ENCODE measurements at places on chromosomes 5 and 9.

GRCh38 chr9:92486371-92486770 lies 4.1 kb upstream of the ASPN start:
- no peak for DNase-seq

- DNase-seq: no peak
Observed at GRCh38 chr9:4327504-4328191, 27.8 kb upstream of the GLIS3 start.

- DNase-seq: no peak
Observed at GRCh38 chr5:109701252-109701651, 11.5 kb downstream of the MAN2A1 start.

DNA sequence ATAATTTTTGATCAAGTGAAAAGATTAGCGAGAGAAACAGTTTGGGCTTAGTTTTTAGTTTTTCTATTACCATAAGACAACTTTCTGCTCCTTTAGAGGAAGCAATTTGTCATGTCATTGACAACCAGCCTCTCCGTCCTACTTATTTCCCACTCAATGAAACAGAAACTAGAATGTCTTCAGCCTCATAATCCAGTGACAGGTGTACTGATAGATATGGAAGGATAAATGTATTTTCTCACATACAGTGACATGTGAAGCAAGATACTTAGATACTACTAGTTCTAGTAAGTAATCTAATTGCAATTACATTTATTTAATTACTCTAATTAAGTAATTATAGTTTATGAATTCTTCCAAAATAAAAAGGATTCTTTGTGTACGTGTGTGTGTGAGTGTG lies 429.7 kb downstream of the CDH10 start:
- no peak for DNase-seq

DNA sequence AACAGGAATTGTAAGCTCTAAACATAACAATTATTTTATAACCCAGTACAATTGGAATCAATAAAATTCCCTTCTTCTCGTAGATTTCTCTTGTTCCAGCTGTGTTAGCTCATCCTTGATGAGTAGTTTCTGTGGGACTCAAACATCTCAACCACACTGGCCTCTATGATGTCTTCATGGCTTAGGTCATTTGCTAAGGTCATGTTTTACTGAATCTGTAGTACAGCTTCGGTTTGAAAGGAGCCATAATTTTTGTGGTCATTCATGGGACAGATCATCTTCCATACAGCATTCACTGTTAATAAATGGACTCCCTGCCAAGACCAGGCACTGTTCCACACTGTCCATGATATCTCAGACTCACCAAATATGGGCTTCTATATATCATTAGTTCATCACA lies 369.0 kb upstream of the RFX3 start:
- DNase-seq: no peak

DNA sequence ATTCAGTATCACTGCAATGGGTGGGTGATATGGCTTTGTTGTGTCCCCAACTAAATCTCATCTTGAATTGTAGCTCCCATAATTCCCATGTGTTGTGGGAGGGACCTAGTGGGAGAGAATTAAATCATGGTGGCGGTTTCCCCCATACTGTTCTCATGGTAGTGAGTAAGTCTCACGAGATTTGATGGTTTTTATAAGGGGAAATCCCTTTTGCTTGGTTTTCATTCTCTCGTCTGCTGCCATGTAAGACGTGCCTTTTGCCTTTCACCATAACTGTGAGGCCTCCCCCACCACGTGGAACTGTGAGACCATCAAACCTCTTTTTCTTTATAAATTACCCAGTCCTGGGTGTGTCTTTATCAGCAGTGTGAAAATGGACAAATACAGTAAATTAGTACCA lies 9.5 kb upstream of the NANS start:
- no peak for DNase-seq

DNA sequence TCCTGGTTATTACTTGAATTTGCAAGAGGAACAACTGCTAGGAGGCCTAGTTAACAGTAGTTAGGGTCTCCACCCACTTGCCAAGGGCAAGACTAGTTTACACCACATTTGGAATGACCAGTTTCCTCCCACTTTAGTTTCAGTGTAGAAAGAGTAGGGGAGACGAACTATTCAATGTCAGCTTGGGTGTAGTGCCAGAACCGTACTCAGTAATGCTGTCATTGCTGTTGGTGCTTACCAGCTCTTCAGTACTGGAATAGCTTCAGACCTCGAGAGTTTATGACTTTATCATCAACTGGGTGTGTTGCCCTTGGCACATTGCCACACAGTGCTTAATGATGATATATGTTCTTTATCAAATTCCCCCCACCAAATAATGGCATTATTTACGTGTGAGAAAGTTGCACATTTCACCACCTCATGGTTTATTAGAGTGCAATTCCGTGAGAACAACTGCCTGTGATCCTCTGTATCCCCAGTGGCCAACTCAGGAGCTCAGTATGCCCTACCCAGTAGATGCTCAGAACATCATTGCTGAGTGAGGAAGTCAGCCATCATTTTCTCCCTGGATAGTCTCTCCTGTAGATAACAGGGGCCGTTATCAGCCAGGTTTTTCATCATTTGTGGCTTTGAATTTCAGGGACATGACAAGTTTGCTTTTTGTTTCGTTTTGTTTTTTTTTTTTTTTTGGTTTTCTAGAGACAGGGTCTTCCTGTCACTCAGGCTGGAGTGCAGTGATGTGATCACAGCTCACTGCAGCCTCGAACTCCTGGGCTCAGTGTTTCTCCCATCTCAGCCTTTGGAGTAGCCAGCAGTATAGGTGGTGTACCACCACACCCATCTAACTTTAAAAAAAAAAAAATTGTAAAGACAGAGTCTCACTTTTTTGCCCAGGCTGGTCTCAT lies 67.3 kb downstream of the DOCK8 start:
- no peak for DNase-seq

- DNase-seq: no peak
Observed at GRCh38 chr9:136726631-136727191, 14.3 kb downstream of the DIPK1B start.

DNA sequence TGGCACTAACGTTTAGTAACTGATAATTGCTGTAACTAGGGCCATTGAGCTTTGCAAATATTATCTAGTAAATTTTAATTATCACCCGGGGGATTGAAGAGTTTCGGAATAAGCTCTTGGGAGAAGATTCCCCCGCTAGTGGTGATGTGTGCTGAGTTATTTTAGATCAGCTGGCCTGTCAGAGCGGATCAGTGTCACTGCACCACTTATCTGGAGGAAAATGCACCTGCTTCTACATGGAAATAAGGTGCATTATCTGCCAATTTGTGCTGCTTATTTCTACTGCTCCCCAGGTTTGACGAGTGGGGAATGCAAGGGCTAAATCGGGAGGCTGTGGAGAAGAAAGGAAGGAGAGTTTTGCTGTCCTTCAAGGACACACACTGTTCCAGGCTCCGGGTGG lies 518.6 kb downstream of the TLE4 start:
- no peak for DNase-seq

- DNase-seq: no peak
Observed at GRCh38 chr9:89080193-89080592, 88.9 kb downstream of the S1PR3 start.

DNA sequence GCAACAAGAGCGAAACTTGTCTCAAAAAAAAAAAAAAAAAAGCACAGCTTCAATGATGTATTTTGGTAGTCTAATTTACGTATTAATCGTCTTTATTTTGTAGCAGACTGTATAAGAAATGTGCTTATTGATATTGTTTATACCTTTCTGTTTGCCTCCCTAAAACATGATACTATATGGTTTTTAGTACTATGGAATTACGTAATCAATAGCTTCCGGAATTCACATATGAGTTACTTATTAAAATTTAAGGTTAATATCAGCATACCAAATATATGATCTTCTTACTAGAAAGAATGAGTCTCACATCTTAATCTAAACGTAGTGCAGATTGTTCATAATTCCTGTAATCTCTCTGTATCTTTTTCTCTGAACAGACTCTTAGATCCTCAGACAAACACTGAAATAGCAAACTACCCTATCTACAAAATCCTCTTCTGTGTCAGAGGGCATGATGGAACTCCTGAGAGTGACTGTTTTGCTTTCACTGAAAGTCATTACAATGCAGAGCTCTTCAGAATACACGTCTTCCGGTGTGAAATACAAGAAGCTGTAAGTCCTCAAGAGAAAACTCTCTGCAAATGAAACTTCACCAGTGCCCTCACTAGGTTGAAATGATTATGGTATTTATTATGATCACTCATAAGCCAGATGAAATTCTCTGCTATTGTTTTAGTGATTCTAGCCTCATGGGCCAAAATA lies 44.4 kb upstream of the GPR21 start:
- no peak for DNase-seq

GRCh38 chr9:129474740-129475404 lies 146.0 kb downstream of the C9orf50 start:
- no peak for DNase-seq

DNA sequence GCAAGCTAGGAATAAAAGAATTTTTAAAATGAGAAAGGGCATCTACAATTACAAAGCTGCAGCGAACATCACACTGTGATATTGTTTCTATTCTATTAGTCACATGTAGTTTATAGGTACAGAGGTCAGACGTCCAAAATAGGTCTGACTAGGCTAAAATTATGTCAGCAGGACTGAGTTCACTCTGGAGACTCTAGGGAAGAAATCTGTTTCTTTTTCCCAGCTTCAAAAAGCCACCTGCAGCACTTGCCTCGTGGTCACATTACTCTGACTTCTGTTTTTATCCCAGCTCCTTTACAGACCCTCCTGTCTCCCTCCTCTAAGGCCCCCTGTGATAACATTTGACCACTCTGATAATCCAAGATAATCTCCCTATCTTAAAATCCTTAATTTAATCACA lies 5.1 kb upstream of the CKS2 start:
- DNase-seq: no peak

DNA sequence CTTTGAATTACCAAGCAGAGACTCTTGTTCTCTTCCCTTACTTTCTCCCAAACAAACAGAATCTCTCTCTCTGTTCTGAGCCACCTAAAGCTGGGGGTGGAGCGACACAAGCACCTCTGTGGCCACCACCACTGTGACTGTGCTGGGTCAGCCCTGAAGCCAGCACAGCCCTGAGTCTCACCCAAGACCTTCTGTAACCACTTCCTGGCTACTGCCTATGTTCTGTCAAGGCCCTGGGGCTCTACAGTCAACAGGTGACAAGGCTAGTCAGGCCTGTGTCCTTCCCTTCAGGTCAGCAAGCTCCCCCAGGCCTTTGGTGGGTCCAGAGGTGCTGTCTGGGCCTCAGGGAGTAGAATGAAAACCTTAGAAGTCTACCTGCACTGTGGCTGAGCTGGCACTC lies 26.1 kb upstream of the SLC28A3 start:
- DNase-seq: no peak

GRCh38 chr9:89880721-89881120 lies 275.9 kb downstream of the GADD45G start:
- DNase-seq: no peak

- no peak for DNase-seq
Observed at GRCh38 chr9:128026773-128027541, 40.2 kb downstream of the NAIF1 start.

DNA sequence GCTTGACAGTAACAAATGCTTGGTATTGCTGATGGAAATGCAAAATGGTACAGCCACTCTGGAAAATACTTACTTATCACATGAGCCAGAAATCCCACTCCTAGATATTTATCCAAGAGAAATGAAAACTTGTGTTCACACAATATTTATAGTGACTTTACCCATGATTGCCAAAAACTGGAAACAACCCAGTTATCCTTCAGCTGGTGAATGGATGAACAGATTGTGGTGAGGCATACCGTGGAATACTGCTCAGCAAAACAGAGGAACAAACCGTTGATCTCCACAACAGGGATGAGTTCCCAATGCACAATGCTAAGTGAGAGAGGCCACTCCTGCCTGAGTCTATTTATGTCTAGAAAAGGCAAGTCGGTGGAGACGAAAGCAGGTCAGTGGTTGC lies 40.5 kb upstream of the LRRC14B start:
- DNase-seq: no peak

DNA sequence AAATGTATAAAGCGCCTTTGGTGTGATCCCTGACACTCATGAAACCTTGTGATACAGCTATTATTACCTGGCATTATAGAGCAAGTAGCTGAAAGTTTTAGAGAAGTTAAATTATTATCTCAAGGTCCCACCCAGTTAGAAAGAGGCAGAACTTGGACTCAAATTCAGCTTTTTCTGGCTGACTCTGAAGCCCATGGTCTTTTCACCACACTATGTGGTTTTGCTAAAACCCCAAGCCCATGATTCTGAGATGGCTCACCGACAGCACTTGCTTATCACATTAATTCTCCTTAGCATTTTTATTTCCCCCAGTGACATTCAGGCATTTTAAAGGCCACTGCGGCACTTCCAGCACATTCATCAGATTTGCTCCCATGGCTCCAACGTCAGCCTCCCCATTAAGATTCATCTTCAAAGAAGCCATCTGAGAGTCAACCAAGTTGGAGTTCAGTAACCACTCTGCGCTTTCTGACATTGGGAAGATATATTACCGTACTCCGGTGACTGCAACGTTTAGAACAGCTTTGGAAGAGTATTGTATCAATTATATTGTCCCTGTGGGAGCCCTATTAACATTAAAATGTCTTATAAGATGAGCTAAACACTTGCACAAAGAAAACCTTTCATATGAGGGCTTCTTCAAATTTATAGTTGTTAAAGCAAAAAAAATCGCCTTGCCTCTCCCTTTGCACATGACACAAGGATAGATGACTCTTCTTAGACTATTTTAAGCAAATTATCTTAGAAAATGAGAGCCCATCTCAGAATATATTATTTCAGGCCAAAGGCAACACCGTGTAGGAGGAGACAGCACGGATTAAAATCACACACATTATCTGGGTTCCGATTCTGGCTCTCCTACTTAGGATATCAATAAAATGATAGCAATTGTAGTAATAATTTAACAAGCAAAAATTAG lies 638.1 kb downstream of the ACTL7B start:
- no peak for DNase-seq

DNA sequence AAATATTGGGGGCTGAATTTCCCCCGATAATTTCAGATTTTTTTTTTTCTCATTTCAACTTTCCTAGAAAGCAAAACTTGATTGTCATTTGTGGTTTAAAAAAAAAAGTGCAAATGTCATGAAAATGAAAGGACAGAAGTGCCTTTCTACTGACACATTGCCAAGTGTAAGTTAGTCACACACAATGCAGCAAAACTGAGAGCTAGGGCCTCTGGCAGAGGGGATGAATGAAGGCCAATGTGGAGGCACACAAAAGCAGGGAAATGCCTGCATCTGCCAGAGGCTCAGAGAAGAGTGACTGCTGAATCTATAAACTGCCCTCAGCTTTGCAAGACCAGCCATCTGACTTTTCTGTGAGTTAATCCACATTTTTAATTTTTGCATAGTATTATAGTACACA lies 6.8 kb upstream of the IFNA5 start:
- DNase-seq: no peak

GRCh38 chr9:76221423-76221822 lies 172.8 kb downstream of the RFK start:
- no peak for DNase-seq
